ENCODE measurements at places on chromosomes 5 and 9.

DNA sequence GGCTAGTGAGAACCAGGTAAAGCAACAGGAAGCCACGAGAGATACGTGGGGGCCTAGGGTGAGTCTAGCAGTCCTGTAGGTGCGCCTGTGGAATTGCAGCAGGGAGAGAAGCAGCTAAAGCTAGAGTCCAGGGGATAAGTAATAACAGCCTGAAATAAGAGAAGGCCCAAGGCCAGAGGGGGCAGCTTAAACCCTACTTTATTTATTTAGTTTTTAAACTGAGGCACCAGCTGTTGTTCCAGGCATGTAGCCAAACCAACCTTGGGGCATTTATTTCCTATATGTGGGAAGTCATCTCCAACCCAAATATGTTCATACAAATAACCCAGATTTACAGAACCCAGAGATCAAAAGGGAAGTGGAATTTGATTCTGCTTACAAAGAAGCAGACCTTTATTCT, 93.5 kb downstream of the GLDC start:
- DNase-seq = no peak

GRCh38 chr9:33818847-33819500, 2.0 kb downstream of the UBE2R2 start:
- DNase-seq = no peak

GRCh38 chr5:109640976-109641375, 48.8 kb upstream of the MAN2A1 start:
- no peak for DNase-seq

DNA sequence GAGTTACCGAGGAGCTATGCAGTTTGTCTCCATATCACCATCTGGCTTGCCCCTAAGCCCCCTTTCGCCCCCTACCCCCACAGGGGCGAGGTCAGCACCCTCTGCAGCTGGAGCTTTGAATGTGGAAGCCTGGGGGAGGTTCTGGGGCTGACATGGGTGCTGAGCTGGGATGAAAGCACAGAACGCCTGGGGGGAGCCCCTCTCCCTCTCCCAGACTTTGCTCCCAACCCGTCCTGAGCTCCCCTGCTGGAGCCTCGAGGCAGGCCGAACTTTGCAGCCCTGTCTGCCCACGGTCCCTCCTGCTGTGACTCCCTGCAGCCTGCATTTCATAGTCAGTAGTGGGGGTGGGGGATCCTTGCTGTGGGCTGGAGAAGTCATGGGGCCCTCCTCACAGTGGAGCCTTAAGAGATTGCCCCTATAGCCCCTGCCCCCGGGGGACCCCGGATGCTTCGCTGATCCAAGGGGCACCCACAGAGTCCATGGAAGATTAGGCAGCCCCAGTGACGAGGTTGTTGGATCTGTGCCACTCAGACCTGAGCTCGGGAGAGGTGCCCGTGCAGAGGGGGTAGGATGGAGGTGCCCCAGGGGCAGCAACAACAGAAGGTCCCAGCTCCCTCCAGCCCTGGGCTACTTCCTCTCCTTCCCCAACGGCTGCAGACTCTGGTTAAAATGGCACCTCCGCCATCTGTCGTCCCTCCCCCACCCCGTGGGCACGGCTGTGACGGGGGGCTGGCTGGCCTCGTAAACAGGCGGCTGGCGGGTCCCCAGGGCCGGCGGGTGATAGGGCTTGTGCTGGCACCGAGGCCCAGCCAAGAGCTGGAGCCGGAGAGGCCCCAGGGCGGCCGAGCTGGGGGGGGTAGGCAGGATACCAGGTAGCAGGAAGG, 162.0 kb downstream of the C9orf50 start:
- DNase-seq = no peak

GRCh38 chr9:126144603-126145456, 181.8 kb upstream of the MVB12B start:
- no peak for DNase-seq

DNA sequence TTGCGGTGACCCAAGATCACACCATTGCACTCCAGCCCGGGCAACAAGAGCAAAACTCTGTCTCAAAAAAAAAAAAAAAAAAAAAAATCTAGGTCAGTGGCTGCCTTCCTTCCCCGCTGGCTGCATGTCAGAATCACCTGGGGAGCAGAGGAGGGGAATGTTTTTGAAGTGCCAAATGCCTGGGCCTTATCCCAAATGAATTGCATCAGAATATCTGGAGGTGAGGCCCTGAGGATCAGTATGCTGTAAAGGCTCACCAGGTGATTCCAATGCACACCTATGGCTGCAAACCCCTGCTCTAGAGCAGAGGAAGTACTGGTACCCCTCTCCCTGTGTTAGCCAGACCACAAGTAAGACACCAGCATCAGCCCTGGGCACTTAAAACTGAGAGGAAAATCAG, 44.7 kb upstream of the GABRP start:
- DNase-seq = no peak

GRCh38 chr5:143886096-143886495, 74.1 kb downstream of the HMHB1 start:
- no peak for DNase-seq

DNA sequence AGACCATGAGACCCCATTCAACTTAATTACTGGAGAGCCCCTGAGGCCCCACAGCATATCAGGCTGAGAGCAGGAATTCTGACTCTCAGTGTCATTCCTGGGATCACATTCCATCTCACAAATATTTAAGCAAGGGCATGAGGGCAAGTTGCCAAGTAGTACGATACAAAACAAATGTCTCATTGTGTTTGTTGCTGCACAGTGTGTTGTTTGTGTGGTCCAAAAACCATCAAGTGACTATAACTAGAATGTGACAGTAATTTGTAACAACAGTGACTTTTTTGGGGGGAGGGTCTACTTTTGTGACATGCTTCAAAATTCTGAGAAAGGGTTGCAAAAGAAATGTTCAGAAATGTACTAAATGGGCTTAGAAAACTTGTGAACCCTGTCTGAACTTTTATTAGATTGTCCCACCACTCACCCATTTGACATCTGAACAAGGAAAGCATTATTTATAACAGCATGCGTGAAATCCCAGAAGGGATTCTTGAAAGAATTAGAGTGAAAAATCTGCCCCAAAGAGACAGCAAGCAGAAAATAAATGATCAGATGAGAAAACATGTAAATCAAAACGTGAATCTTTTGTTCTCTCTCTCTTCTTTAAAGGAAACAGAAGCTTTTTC, 347.0 kb downstream of the NTRK2 start:
- DNase-seq = no peak

DNA sequence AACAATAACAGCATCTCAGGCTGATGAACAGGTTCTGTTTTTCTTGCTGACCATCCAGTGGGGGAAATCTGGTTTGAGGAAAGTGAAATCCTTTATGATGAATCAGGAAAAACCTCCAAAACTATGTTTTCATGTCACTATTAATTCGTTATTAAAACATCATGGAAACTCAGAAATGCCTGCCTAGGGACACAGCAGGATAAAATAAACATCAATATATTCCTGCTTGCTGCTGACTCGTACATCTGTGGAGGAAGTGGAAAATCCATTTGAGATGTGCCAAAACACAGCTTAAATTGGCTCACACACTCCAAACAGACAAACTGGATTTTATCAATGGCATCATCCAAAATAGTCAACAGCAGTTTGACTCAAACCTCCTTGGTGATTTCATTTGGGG, 53.0 kb downstream of the TEK start:
- DNase-seq = peak; percentile 82

DNA sequence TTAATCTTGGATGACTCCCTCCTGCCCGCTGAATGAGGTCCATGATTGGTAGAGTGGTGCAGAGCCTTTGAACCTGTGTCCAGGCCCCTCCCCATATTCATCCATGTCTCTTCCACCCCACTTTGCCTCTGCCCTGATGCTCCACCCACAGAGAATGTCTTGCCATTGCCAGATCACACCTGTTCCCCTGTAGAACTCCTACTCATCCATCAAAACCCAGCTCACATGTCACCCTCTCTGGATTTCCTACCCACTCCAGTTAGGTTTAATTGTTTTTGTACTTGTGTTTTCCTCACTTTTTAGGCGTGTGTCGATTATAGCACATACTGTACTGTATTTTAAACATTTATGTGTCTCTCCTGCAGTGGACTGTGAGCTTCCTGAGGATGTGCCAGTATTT, 107.0 kb upstream of the CTSL start:
- no peak for DNase-seq

GRCh38 chr9:122930541-122931225, 629 bp downstream of the ZBTB26 start:
- no peak for DNase-seq

DNA sequence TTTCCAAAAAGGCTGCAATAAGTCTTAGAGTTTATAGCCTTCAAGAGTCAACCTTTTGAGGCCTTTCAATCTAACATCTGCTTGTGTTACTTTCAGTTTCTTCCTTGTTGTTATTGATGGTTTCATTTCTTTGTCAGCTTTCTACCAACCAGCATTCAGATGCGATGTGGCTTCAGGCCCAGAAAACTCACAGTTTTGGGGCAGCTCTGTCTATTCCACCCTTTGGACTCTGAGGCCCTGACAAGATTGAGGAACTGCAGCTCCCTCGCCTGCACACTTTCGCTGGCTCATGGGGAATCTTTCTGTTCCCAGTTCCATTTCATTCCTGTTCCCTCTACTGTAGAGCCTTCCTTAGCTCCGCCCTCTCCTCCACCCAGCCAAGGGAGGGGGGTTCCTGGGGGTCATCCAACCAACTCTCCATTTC, 13.3 kb upstream of the WHRN start:
- no peak for DNase-seq

DNA sequence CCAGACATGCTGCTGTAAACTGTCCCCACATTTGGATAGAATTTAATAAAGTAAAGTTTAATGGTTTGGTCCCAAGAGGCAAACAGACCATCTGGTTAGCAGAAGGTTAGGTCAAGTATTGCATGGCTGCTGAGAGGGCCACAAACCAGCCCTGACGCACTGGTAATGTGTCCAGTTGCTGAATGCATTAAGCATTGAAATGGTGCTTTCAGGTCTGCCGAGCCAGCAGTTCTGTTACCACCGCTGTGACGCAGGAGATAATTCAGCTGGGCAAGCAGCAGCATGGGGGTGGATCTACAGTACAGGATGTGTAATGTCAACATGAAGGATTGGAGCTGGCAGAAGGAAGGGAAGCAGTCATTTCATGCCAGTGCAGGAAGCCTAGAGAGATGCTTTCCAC, 16.0 kb downstream of the ZNF462 start:
- DNase-seq = peak; percentile 84

All from LNCaP clone FGC (cell line).